Body of pancreas (tissue), 4 donors: ENCODE measurements at places on chromosomes 4 and X. TPM values are rescaled to one million over a fixed set of nuclear protein-coding genes. Genes with fewer than 3 reads are reported as not detected.

DNA sequence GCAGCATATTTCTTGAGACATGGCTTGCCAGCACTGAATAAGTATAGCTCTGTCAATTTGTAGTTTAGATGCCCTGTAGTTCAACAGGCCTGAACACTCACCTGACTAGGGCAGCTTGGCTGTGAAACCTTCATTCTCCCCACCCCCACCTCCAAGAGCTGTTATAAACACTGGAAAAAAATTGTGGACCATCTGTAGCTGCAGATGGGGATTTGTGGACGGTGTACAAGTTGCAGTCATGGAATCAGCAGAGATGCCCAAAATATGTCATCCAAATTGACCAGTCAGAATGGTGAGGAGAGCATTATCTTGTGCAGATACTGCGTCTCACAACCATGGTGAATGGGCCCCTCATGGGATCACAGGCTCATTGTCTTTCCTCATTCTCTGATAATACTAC, 76.2 kb upstream of the PAQR3 start:
- DNase-seq, result no peak

DNA sequence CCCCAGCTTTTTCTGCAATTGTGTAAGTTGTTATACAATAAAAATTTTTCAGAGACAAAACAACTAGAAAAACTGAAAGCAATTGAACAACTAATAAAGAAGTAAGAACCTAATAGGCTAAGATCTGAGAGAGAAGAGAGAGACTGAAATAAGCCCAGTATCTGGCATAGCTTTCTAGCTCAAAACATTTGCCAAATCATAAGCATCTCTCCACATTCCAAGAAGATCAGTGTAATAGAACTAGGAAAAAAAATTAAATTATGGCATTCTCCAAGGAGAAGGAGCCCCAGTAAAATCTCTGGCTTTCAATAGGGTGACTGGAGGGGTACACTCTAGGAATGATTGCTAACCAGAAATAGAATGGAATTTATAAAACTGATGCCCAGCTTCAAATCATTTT, 19.0 kb upstream of the PPP3CA start:
- no peak for DNase-seq

- DNase-seq, result no peak
Measured at GRCh38 chr4:146335763-146336409, 121.5 kb downstream of the REELD1 start.

- DNase-seq, result no peak
Measured at GRCh38 chrX:153828723-153829548, 1.4 kb downstream of the PDZD4 start.

- no peak for DNase-seq
Measured at GRCh38 chr4:67701517-67701850, 529 bp upstream of the UBA6 start.

DNA sequence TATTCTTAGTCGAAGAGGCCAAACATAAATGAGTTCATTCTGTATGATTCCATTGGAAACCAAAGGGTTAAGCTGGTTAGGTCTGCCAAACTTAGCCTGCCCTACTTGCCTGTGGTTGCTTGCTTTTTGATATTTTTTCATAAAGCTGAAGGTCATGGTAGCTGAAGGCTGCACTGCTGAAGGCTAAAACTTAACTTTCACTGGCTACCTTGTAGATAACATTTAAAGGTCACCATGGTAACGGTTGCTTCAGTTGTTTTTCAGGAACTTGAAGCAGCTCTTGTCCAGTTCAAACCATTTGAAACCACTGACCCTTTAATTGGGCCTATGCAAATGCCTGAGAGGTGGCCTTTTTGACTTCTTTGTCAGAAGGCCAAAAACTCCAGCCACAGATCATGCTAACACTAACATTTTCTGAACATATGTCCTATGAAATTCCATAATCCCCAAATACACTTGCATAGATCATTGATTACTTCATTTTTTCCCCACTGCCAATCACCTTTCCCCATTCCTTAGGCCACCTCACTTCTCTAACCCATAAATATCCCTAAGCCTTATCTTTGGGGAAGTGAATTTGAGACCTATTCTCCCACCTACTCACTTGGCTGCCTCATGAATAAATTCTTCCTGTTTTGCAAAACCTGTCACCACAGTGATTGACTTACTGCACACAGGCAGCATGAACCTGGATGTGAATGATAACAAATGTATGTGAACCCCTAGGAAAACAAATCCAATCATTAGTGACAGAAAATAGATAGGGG, 10.7 kb upstream of the SMIM10L2A start:
- DNase-seq, result no peak

The MAGEA1 gene
- not detected for total RNA-seq

DNA sequence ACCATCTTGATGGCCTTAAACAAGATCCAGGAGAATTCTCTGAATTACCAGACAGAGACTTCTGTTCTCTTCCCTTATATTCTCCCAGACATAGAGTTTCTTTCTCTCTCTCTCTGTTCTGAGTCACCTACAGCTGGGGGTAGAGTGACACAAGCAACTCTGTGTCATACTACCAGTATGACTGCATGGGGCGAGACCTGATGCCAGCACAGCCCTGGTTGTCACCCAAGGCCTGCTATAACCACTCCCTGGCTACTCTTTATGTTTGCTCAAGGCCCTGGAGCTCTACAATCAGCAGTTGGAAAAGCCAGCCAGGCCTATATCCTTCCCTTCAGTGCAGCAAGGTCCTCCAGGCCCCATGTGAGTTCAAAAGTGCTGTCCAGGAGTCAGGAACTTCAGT, 114.2 kb upstream of the TENT5D start:
- DNase-seq, result no peak

DNA sequence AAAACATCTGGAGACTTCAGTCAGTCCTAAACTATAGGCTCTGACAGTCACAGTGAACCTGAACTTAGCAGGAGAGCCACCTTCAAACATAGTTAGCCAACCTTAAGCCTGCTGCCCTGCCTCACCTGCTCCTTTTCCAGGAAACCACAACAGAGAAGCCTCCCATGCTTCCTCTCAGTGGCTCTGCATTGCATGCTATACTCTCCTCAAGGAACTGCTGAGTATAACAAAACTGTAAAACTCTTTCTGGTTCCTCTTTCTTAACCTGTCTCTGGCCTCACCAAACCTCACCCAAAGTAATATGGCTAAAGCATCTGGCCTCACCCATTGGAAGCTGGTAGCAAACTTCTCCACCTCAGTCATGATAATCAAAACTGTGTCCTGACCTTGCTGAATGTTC, 122.1 kb downstream of the ANKRD50 start:
- no peak for DNase-seq

DNA sequence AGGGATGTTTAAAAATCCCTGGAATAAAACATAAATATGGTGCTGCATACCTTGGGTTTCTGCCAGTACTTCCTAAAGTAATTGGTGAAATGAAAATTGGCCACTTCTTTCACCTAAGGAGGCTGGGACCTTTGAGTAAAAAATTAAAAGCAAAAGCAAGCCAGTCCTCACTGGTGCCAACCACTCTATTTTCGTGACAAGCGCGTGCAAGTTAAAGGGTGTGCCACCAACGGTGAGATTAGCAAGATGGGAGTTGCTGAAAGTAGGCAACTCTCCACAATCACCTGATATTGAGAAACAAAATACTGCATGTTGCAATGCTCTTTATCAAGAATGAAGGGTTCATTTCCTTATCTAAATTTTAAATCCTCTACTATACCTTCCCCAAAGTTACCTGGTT, 19.7 kb upstream of the RTL9 start:
- no peak for DNase-seq

DNA sequence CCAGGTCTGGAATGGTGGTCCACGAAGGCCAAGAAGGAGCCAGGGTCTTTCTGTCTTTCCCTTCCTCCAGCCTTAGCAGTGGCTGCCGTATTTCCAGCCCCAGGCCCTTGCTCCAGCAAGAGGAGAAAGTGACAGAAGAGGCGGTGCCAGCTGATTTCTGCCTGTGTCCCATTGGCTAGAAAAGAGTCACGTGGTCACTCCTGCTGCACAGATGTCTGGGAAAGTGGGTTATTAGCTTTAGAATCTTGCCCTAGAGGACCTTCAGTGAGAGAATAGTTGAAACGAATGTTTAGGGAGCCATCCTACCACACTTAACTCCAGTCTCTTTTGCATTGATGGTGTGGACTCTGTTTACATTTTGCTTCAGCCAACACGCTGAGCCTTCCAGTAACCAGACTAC, 99.3 kb upstream of the BCOR start:
- DNase-seq, result no peak

The MCF2 gene
- total RNA-seq, result 0.78 TPM

GRCh38 chr4:47373174-47373573, 90.3 kb downstream of the COMMD8 start:
- no peak for DNase-seq

The SSX3 gene
- total RNA-seq, result not detected

The PROM1 gene
- total RNA-seq, result 24.6 TPM

DNA sequence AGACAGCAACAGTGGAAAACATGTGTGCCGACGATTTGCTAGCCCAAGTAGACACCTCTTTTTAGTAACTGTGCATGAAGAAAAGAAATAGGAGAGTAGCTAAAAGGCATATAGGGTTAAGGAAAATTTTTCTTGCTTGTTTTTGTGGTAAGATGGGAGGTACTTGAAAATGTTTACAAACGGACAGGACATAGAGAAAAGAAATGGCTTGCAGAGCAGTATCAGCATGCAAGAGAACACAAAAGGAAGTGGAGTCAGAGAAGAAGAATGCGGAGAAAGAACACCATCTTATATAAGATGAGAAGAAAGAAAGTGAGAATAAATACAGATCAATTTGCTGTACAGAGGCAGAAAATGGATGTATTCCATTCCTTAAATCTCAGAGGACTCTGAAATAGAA, 263.7 kb upstream of the ETNPPL start:
- DNase-seq, result no peak

The MAP3K15 gene
- 0.26 TPM for total RNA-seq

DNA sequence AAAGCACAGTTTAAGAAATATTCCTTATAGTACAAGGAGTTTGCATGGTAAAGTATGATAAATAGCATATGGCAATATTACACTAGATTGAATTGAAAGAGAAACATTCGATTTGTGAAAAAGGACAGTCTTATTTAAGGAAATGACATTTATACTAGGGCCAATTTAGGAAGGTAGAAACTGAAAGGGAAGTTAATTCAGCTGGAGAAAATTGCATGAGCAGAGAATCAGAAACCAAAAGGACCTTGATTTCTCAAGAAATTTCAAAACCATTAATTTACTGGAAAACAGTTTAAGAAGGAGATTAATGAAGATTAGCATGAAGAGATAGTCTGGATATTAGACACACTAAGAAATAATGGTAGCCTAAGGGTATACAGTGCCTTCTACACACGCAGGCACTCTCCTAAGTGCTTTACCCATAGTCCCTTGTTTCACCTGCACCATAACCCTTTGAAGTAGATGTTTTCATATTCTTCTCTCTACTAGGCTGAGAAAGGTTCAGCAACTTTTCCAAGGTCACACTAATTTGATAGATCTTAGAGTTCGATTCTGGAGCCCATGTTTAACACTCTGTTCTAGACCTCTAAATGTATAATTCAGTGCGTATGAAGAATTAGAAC, 259.1 kb upstream of the SLIT2 start:
- no peak for DNase-seq

DNA sequence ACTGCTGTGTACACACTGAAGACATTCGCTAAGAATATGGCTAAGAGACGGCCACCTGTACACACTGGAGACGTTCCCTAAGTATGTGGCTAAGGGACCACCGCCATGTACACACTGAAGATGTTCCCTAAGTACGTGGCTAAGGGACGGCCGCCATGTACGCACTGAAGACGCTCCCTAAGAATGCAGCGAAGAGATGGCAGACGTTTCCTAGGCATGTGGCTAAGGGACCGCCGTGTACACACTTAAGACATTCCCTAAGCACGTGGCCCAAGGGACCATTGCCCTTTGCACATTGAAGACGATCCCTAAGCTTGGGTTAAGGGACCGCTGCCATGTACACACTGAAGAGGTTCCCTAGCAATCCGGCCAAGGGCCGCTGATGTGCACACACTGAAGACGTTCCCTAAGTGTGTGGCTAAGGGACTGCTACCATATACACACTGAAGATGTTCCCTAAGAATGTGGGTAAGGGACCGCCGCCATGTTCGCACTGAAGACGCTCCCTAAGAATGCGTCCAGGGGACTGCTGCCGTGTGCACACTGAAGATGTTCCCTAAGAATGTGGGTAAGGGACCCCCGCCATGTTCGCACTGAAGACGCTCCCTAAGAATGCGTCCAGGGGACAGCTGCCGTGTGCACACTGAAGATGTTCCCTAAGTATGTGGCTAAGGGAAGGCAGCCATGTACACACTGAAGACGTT, 36.7 kb downstream of the DHRSX start:
- DNase-seq, result no peak

DNA sequence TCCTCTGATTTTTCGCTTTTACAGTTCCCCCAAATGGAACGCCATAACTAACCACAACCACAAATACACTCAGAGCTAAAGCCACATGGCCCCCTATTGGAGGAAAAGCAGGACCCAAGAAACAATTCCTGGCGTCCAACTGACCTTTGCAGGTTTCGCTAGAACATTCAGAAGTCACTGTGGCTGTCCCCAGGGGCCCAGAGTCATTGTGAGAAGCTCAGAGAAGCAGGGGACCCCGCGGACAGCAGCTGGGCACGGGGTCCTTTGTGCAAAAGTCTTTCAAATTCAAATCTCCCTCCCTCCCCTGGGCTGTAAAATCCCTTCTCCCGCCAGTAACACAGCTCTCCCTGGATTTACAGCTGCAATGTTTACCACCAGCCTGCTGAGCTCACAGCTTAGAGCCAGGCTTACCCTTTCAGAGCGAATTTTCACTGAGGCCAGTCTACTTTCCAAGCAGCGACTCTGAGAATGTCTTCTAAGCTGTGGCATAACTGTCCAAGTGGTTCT, 214.8 kb downstream of the CRLF2 start:
- no peak for DNase-seq
